ENCODE measurements at places on chromosomes 1 and 21. TPM values are rescaled to one million over a fixed set of nuclear protein-coding genes. Genes with fewer than 3 reads are reported as not detected.

DNA sequence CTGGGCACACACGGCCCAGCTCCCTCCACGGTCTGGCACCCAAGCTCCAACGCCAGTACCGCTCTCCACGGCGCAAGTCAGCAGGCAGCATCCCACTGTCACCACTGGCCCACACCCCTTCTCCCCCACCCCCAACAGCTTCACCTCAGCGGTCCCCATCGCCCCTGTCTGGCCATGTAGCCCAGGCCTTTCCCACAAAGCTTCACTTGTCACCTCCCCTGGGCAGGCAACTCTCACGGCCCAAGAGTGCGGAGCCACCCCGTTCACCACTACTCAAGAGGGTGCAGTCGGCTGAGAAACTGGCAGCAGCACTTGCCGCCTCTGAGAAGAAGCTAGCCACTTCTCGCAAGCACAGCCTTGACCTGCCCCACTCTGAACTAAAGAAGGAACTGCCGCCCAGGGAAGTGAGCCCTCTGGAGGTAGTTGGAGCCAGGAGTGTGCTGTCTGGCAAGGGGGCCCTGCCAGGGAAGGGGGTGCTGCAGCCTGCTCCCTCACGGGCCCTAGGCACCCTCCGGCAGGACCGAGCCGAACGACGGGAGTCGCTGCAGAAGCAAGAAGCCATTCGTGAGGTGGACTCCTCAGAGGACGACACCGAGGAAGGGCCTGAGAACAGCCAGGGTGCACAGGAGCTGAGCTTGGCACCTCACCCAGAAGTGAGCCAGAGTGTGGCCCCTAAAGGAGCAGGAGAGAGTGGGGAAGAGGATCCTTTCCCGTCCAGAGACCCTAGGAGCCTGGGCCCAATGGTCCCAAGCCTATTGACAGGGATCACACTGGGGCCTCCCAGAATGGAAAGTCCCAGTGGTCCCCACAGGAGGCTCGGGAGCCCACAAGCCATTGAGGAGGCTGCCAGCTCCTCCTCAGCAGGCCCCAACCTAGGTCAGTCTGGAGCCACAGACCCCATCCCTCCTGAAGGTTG lies 97.6 kb downstream of the PIK3R3 start:
- DNase-seq = no peak

DNA sequence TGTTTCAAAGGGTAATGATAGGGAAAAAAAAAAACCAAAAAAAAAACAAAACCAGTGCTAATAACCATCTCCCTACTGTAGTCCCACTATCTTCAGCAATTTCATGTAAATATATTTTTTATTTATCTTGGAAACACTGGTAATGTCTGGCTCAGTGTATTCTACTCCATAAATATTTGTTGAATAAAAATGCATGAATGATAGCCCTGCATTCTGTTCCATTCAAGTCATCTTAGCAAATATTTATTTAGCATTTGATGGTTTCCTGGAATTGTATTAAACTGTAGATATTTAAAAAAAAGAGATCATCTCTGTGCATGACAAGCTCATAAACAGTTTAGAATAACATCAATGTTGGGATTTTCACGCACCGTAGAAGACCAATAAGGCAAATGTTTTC lies 24.2 kb downstream of the IL23R start:
- DNase-seq = no peak

DNA sequence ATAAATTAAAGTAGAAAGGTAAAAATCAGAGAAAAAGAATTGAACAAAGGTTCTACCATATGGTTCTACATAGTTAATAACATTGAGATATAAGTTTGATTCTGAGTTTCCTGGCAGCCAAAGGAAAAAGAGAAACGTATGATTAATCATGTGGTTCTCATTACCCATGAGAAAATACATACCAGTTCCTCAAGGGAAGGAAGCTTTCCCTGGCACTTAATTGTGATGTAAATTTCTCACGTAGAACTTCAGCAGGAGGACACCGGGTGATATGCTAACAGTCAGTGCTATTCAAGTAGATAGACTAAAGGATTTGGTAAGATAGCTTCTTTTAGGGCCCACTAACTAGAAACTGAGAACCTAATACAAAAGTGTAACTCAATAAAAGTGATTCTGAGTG lies 218.5 kb downstream of the NFIA start:
- no peak for DNase-seq

ADCY10 gene
- total RNA-seq = not detected

ANGPTL1 gene
- total RNA-seq = 0.13 TPM

- no peak for DNase-seq
Observed at GRCh38 chr1:185570962-185571361, 163.2 kb upstream of the HMCN1 start.

TCHH gene
- not detected for total RNA-seq

- no peak for DNase-seq
Observed at GRCh38 chr1:158362482-158362881, 8.8 kb downstream of the CD1E start.

GRCh38 chr21:25562660-25563059 lies 44.6 kb downstream of the MRPL39 start:
- DNase-seq = no peak

ROR1 gene
- total RNA-seq = 14.8 TPM

GRCh38 chr1:167501515-167502191 lies 16.7 kb downstream of the CD247 start:
- DNase-seq = no peak

DNA sequence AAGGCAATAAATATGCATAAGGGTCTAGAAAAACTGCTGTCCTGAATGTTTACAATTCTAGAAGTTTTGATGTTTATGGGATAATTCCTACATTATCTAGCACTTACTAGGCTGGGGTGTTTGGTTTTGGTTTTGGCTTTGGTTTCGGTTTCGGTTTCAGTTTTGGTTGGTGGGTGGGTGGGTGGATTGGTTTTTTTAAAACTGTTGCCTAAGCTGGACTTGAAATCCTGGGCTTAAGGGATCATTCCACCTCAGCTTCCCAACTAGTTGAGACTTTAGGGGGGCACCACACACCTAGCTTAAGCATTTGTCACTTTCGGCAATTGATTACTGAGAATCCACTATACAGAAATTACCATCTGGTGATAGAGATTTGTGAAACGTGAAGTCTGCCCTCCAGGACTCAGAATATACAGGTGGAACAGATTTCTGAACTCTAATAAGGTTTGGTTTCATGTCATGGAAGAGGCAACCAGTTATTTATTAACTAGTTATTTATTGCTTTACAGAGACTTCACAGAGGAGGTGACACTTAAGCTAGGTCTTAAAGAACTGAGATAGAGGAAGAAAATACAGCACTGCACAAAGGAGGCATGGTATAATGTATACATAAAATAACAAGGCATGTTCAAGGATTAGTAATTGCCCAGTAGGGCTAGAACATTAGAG lies 69.6 kb downstream of the PIK3R3 start:
- no peak for DNase-seq

TMCC2 gene
- total RNA-seq = 10.3 TPM

DNA sequence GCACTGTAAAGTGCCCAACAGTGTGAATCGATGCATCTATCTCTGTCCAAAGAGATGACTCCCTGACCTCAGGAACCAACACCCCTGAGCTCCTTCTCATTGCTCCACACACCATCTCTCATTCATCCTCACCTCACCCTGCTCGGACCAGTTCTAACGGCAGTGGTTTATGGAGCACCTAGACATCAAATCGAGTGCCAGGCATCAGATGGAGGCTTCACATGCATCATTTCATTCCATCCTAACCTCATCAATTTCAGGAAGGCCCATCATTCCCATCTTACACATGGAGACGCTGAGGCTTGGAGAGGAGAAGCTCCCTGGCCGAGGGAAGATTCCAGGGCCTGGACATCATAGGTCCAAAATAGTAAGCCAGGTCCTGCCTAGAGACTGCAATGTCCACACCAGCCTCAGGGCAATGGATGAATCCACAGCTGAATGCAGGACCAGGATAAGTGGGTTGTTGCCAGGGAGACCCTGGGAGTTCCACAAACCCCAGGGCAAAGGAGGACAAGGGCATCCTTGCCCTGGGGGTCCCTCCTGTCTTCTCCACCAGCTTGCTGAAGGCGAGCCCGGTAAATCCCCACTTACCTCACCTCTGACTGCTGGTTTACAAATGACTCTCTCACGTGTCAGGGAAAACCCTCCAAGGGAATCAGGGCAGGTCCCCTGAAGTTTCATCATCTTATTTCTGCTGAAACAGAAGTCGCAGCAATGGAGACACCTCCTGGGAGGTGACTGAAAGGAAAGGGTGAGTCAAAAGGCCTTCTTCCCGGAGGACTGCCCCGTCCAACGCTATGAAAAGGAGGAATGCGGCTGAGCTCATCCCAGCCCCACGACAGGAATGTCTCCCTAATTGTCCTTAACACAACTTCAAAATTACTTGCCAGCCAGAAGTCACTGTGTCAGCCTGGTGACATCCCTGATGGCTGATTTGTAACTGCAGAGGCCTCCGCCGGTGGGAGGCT lies 9.0 kb upstream of the IFFO2 start:
- peak; percentile 84 for DNase-seq
